ENCODE measurements at places on chromosomes 6 and 20. TPM values are rescaled to one million over a fixed set of nuclear protein-coding genes. Genes with fewer than 3 reads are reported as not detected.

Gene OGFR
- total RNA-seq: 36.7 TPM

- no peaks in the 10 kb centered on the region for H3K36me3 ChIP-seq
- no peaks in the 10 kb centered on the region for H3K4me1 ChIP-seq
- H3K4me3 ChIP-seq: no peak overlapping the region
- H3K27ac ChIP-seq: no peak overlapping the region
- DNase-seq: no peak
Measured at GRCh38 chr6:73078908-73079610, 146.2 kb downstream of the KHDC1L start.

Gene NMBR
- total RNA-seq: not detected

GRCh38 chr6:26660000-26660361 is 435 bp upstream of the ZNF322 start:
- peak overlapping the region; percentile 76 for H3K27ac ChIP-seq
- H3K27me3 ChIP-seq: peaks cover 15% of the 10 kb centered on the region
- H3K36me3 ChIP-seq: peaks cover 3% of the 10 kb centered on the region
- DNase-seq: no peak

Data from suprapubic skin (tissue), 4 donors.